Activated CD4-positive, alpha-beta T cell treated with anti-CD3 and anti-CD28 coated beads for 24 hours (primary cell): ENCODE measurements at places on chromosomes 3 and 15.

DNA sequence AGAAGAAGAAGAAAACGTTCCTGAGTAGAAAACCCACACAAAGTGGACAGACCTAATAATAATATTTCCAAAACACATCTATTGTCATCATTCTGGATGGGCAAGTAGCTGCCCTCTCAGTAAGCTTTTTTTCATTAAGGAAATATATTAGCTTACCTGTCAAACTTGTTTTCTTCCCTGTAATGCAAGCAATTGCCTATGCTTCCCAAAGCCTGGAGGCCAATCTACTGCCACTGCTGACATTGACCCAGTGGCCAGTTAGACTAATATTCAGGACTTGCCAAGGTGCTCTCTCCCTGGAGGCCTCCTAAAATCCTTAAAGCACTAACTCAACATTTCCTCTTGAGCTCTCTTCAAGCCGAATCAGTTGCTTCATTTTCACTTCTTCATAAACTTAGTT, 86.7 kb downstream of the TAMM41 start:
- no peak for DNase-seq

- no peak for DNase-seq
These were observed 218.6 kb upstream of the LRRFIP2 start for GRCh38 chr3:37392957-37393356.

GRCh38 chr15:82540055-82540983, at the start of gene RPS17:
RPS17 (minus strand) TSS chr15:82540457; CDS start chr15:82540428, 29 bp downstream.
- DNase-seq, result peak; percentile 98

- no peak for DNase-seq
These were observed 33.9 kb upstream of the PSMD6 start for GRCh38 chr3:64057231-64057630.

GRCh38 chr3:194686816-194687637, 1.3 kb downstream of the FAM43A start:
- DNase-seq, result no peak

- DNase-seq, result no peak
These were observed 142.4 kb downstream of the TPRA1 start for GRCh38 chr3:127448161-127448561.

DNA sequence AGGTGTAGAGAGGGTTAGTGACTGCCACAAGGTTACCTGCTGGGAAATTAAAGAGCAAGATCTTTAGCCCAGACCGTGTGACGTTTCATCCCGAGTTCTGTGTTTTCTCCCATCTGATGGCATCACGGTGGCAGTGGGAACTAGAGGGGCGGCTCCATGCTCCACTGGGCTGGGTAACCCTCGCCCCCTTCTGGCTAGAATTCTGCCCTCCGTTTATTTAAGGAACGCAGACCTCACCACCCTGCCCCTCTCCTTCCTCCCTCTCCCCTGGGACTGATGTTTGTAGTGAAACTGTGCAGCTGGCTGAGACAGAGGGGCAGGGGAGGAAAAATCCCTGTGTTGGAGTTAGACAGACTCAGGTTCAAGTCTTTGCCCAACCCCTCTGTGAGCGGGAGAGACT, 65.6 kb downstream of the ITGA11 start:
- no peak for DNase-seq

GRCh38 chr3:187667526-187667925, 2.7 kb downstream of the SST start:
- DNase-seq, result no peak

GRCh38 chr3:25462495-25462894, 34.4 kb downstream of the RARB start:
- no peak for DNase-seq

DNA sequence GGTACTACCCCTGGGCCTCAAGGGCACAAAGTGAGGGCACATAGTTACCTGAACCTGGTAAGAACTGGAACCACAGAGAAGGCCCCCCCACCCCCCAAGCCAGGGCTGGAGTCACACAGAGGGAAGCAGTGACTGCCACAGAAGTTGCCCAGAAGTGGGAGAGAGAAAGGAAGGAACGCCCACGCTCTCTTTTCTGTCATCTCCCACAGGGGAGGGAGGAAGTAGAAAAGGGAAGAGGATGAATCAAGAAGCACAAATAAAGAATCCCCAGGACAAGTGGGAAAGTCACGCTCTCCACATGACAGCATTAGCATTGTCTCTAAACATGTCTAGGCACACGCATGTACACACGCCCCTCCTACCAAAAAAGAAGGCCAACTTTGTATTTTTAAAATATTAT, 114.7 kb upstream of the FRMD4B start:
- no peak for DNase-seq

GRCh38 chr15:69156736-69157381, 3.6 kb upstream of the GLCE start:
- no peak for DNase-seq

DNA sequence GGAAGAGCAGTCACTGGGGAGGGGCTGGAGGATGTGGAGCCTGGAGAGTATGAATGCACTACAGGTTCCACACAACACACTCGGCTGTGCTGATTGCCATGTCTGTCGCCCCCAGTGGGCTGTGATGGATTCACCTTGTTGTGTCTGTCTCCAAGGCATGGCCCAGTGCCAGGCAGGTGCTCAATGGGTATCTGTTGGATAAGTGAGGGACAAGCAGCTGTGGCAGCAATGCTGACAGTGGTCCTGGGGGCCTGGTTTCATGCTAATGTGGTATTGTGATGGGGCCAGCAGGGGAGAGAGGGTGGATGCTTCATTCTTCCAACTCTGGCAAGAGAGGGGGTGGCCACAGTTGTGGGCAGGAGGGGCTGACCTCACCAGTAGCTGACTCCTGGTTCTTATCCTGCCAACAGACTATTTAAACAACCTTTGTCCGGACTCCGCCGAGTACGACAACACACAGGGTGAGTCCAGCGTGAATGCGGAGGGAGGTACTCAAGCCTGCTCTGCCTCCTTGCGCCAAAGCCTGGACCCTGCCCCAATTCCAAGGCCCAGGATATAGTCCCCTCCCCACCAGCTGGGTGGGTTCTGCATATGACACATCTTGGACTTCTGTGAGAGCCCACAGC, 47.3 kb upstream of the NR2C2 start:
- DNase-seq, result no peak

- no peak for DNase-seq
These were observed 1021.0 kb downstream of the MCTP2 start for GRCh38 chr15:95252404-95252803.

GRCh38 chr3:43695443-43695842, 4.7 kb downstream of the ABHD5 start:
- no peak for DNase-seq

GRCh38 chr3:96354742-96355141, 459.7 kb upstream of the EPHA6 start:
- no peak for DNase-seq

DNA sequence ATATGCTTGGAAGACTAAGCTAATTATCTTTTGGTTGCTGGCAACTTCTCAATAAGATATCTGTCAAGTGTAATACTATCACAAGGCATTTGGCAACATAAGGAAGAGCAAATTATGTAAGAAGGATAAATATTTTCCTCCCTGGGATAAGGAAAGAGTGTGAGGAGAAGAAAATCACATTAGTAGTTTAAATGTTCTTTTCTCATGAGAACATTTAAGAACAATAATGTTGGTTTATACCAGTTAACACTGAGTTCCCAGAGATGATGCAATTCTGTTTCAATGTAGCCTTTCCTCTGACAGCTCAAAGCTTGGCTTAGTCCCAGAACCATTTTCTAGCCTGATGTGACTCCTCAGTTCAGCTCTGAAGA, 66.1 kb upstream of the NPHP3 start:
- DNase-seq, result no peak

GRCh38 chr15:83940136-83940535, 286.2 kb downstream of the ADAMTSL3 start:
- no peak for DNase-seq

DNA sequence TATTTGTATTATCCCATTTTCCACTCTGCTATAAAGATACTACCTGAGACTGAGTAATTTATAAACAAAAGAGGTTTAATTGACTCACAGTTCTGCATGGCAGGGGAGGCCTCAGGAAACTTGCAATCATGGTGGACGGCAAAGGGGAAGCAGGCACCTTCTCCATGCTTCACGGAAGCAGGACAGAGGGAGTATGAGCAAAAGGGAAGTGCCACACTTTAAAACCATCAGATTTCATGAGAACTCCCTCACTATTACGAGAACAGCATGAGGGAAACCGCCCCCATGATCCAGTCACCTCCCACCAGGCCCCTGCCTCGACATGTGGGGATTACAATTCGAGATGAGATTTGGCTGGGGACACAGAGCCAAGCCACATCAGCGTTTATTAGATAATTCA, 172.8 kb downstream of the NR2F2 start:
- DNase-seq, result no peak

DNA sequence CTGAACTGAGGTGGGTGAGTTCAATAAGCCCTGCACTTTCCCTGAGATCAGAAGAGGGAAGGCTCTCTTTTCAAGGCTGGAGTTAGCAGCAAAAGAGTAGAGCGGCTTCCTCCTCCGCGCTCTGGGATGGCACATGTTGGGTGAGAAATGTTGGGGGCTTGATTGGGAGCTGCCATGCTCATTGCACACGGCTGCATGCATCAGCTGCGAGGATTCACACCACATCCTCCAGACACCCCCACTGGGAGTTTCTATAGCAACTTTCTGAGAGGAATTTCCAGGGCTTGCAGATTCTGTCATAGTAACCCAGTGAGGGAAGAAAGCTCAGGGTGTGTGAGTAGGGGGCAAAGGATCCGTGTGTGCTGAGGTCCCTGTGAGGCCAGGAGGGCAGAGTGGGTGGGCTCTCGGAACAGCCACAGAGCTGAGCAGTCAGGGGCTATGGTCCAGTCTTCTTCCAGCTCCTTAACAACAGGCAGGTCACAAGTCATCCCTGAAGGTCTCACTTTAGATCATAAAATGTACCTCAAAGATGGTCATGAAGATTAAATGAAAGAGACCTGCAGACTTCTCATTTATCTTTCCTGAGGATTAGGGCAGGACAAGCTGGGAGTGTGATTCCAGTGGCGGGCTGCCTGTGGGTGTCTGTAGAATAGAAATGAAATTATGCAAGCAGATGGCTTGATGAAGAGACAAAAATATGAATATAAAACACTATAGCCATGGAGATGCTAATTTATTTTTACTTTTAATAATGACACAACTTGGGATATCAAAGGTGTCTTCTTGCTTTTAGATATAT, 75.7 kb upstream of the CHRNA7 start:
- no peak for DNase-seq

DNA sequence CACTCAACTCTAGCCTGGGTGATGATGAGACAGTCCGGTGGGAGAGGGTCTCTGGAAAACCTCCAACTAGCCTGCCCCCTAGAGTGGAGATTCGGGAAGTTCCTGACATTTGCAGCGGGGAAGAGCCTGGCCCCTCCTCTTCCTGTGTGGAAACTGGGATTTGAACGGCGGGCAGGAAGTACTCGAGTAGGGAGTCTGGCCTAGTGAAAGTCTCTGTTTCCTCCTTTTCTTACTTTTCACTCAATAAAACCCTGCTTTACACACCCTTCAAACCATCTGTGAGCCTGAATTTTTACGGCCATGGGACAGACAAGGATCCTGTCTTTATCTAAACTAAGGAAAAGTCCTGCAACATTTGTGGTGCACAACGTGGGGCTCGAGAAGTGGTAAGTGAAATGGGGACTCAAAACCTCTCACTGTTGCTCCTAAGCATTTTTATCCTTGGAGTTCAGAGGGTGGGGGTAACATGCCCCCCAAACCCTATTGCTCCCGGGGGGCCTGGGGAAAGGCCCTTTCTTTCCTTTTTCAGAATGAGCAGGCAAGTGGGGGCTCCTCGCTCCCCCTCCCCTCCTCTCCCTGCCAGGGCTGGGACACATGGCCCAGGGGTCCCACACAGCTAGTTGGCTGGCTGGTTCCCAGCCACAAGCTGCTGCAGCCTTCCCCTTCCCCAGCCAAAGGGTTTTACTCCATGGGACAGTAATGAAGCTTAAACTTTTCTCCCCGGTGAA, 224.7 kb upstream of the GBE1 start:
- no peak for DNase-seq

- no peak for DNase-seq
These were observed 3.9 kb downstream of the B4GALT4 start for GRCh38 chr3:119236756-119237155.

DNA sequence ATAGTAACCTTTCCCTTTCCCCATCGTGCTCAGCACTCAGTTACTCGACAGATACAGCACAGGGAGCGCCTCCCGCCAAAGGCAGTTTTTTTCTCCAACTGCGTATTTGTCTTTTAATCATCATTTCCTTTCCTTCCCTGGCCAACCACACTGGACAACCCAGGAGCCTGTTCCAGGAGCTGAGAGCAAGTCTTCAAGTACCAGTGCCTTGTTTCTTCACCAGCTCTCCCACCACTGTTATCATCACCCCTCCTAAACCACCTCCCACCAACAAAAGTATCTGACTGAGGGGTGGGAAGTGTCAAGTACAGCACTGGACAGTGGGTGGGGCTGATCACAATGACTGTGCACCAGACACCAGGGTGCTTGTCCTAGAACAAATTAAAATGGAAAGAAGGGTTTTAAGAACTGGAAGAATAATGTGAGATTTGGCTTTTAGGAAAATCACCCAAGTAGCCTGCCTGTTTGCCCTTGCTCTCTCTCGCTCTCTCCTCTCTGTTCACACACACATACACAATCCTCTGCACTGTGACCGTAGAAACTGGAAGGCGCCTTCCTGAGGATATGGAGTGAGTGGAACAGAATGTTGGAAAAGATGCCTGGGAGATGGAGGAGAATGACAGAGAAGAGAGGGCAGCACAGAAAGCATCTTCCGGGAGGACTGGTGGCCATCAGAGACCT, 126.3 kb downstream of the TNIK start:
- DNase-seq, result no peak

DNA sequence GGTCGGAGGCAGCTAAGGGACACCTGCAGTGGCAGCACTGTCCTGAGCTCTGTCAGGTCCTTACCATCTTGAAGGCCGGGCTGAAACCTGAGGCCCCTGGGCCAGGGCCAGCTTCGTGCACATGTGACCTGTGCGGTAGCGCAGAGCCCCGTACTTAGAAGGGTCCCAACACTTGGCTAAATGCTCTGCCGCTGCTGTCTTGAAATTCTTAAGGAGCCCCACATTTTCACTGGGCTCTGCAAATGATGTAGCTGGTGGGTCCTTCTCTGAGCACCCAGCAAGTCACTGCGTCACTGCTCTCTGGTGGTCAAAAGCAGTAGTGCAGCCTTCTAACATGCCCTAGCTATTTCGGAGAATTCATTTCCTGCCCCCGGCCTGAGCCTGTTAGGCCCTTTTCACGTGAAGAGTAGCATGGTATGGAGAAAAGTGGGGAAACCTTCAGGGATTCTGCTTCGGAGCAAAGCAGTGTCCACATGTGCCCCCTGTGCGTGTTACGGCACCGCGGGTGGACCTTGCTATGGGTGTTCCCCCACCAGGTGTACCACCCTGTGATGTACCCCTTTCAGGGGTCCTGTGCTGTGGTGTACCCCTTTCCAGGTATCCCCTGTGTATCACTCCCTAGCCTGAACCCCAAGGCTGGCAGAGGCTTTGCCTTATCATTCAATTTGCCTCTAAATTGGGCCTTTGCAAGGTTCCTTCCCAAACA, 79.7 kb downstream of the TMEM266 start:
- DNase-seq, result peak; percentile 60

GRCh38 chr3:196454935-196455334, 22.7 kb upstream of the UBXN7 start:
- DNase-seq, result no peak

GRCh38 chr3:47004369-47005211, 25.1 kb downstream of the NBEAL2 start:
- DNase-seq, result no peak

- DNase-seq, result no peak
These were observed 514 bp downstream of the MBNL1 start for GRCh38 chr3:152269056-152269830.

- DNase-seq, result no peak
These were observed 48.7 kb downstream of the CNOT10 start for GRCh38 chr3:32733631-32734229.
